Ureter (tissue), 1 donor: ENCODE measurements at places on chromosomes 5 and 9. TPM values are rescaled to one million over a fixed set of nuclear protein-coding genes. Genes with fewer than 3 reads are reported as not detected.

GRCh38 chr9:74282526-74283253, 214.4 kb upstream of the RORB start:
- DNase-seq: no peak

DNA sequence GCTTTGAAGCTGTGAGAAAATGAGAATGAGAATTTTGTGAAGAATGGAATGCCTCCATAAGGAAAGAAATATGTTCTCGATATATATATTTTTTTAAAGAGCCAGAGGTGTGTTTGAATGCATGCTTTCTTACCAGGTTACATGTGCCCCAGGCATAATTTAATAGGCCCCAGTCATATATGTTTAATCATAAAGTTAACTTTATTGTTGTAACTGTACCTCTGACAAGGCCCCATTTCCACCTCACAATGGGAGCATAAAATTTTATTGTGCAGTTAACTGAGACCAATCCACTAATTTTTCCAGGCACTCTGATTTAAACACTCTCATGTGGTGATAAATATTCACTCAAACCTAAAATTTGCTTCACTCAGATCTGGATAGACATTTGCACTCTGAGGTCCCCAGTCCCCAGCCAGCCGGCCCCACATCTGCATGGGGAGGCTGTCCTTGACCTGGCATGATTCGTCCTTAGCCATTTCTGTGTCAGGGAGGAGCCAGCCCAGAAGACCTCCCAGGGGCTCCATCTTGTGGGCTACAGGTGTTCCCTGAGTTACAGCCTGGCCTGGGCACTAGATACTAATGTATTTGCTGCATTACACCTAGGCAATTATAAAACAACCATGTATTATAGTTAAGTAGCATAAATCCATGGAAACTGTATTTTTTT, 245.8 kb downstream of the MTRR start:
- no peak for DNase-seq

GRCh38 chr5:80191991-80192398, 63.9 kb downstream of the SERINC5 start:
- DNase-seq: no peak

GRCh38 chr5:178353461-178353860, 120.9 kb upstream of the PHYKPL start:
- DNase-seq: no peak

DNA sequence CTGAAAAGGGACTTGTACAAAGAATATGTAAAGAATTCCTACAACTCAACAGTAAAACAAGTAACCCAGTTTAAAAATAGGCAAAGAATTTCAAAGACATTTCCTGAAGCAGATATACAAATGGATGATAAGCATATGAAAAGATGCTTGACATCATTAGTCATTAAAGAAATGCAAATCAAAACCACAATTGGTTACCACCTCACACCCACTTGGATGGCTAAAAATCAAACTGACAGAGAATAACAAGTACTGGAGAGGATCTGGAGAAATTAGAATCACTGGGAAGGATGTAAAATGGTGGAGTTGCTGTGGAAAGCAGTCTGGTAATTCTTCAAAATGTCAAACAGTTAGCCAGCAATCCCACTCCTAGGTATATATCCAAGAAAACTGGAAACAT, 12.5 kb upstream of the FOXE1 start:
- DNase-seq: no peak

GRCh38 chr9:98887918-98888510, 55.7 kb upstream of the COL15A1 start:
- no peak for DNase-seq

DNA sequence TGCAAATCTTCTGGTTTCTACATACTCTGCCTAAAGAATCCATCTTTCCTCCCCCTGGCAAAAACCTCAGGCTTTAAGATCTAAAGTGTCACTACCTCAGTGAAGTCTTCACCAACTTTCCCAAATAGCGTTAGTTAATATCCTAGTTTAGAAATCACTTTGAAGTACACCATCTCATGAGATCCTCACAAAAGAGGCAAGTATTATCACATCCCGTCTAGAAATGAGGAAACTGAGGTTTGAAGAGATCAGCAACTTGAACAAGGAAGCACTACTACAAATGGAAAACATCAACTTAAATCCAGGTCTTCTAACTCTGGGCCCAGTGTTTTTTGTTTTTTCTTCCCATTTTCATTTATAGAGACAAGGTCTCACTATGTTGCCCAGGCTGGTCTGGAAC, 4.6 kb downstream of the AP3B1 start:
- DNase-seq: no peak

DNA sequence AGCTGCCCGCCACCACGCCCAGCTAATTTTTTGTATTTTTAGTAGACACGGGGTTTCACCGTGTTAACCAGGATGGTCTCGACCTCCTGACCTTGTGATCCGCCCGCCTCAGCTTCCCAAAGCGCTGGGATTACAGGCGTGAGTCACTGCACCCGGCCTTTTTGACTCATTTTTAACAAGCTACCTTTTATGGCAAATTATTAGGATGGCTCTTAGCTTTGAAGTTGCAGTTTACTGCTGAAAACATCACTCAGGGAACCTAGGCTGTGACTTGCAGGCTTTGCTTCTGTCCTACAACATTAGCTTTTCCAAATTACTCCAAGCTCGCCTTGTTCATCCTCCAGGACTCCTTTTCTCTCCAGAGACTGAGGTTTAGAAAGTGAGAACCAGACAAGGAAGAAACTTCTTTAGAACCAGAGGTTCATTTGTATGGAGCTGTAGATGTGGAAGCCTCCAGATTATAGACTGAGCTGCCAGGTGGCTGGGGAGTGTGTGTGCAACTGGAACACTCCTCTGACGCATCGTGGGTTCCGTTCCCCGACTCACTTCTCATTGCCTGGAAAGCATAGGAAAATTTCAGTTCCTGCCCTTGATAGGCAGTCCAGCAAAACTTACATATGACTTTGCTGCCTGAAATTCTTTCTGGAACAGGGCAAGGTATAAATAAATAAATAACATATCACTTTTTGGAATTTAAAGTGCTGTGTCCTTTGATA, 23.8 kb upstream of the SPTAN1 start:
- no peak for DNase-seq

CDX1 gene
- not detected for total RNA-seq

DNA sequence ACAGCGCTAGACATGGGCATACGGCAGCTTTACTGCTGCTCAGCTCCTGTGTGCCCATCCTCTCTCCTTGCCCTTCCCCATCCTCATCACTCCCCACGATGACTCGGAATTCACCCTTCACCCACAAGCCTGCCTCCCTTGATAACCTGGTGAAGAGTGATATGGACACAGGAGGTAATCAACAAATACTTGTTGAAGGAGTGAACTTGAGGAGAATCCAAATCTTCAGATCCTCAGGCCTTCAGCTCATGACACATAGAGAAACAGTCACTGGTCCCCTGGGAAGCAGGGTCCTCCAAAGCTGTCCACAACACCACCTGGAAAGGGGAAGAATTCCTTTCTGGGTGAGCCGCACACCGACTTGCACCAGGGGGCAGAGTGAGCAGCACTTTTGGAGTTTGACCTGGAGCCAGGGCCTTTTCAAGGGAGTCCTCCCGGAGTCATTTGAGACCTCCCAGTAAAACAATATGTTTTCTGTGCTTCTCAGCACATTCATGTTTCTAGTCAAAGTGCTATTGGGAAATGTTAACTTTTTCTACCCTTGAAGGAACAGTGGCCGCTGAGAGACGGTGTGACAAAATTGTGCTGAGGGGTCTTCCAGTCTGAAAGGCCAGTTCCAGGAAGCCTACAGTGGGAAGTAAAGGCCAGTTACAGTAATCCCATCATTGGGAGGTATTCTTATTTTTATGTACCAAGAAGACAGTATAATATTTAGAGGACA, 332.3 kb downstream of the CWC27 start:
- peak; percentile 61 for DNase-seq

GRCh38 chr5:141680751-141681201, 1.3 kb downstream of the ARAP3 start:
- DNase-seq: peak; percentile 61

DNA sequence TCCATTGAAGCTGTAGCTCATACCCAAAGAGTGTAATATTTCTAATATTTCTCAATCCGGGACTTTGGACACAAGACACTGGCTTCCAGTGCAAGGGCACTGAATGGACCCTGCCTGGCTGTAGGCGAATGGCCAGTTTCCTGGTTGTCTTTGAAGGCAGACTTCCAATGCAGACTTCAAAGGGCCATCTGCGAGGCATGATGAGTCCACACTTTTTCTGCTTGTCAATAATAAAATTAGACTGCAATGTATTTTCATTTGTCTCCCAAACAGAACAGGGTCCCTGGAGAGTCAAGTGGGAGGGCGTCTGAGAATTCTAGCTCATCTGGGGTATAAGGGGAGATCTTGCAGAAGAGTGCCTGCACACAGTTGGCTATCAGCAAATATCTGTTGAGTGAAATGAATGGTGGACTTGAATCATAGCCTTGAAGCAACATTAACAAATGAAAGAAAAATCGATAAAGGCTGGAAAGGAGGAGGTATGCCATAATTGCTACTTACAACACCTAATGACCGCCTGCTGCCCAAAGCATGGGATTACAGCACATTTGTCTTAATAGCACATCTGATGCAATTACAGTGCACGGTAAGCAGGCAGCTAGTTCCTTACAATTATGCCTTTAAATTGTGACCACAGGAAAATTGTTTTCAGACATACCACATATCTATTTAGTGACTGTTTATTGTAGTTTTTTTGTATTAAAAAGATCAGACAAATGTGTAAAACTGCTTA, 137.5 kb downstream of the ARHGEF28 start:
- DNase-seq: no peak

DNA sequence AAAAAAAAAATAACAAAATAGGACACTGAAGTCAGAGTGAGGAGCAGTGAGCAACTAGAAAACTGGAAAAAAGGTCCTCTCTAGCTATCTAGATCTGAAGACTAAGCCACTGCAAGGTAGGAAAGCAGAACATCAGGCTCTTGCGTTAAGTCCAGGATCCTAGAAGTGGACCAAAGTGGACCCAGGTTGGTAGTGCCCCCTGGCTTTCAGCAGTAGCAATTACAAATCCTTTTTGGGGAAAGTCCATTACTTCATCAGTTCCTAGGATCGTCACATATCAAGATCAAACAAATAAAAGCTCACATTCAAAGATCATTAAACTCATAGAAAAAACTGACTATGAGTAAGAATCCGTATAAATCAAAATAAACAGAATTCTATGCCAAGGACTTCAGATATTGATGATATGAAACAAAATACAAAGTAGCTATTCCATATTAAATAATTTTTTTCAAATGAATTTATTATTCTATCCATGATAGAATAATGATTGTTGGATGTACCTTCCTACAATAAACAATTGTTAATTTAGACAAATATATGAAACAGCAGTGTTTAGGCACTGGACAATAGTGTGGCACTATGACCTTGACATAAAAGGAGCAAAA, 6.5 kb upstream of the RICTOR start:
- no peak for DNase-seq

NME5 gene
- 11.1 TPM for total RNA-seq

GRCh38 chr9:4301296-4301695, 1.4 kb upstream of the GLIS3 start:
- no peak for DNase-seq

TIGD6 gene
- 7.0 TPM for total RNA-seq

GRCh38 chr5:16952968-16953671, 17.0 kb upstream of the MYO10 start:
- no peak for DNase-seq

GABRG2 gene
- total RNA-seq: not detected

- DNase-seq: no peak
Observed at GRCh38 chr5:127353796-127354195, 63.2 kb downstream of the MEGF10 start.

IL9 gene
- total RNA-seq: not detected

MAMDC4 gene
- total RNA-seq: 10.7 TPM

DNA sequence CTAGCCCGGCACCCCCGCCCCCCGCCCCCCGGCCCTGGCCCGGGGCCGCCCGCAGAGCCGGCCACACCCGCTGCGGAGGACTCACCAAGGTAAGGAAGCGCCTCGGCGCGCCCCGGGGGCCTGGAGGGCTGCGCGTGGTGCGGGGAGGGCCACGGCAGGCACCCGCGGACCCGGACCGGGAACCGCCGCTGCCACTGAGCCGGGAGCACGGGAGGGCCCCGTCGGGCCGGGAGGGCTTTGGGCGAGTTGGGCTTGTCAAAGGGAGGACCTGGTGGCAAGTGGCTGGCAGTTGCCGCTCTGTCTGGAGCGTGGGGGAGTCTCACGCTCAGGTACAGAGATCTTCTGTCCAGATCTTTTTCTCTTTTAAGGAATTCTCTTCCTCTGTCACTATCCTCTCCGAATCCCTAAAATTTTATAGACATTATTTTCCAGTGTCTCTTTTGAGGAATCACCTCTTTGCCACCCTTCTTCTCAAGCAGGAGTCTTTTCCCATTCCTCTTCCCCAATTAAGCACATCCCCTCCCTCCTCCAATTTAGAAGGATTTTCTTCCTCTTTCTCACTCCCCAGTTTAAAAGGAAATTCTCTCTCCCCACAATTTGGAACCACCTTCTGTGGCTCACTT, 11.3 kb upstream of the LHX2 start:
- no peak for DNase-seq

OGN gene
- 18.1 TPM for total RNA-seq

- DNase-seq: no peak
Observed at GRCh38 chr5:80755626-80756025, 100.8 kb upstream of the DHFR start.

DNA sequence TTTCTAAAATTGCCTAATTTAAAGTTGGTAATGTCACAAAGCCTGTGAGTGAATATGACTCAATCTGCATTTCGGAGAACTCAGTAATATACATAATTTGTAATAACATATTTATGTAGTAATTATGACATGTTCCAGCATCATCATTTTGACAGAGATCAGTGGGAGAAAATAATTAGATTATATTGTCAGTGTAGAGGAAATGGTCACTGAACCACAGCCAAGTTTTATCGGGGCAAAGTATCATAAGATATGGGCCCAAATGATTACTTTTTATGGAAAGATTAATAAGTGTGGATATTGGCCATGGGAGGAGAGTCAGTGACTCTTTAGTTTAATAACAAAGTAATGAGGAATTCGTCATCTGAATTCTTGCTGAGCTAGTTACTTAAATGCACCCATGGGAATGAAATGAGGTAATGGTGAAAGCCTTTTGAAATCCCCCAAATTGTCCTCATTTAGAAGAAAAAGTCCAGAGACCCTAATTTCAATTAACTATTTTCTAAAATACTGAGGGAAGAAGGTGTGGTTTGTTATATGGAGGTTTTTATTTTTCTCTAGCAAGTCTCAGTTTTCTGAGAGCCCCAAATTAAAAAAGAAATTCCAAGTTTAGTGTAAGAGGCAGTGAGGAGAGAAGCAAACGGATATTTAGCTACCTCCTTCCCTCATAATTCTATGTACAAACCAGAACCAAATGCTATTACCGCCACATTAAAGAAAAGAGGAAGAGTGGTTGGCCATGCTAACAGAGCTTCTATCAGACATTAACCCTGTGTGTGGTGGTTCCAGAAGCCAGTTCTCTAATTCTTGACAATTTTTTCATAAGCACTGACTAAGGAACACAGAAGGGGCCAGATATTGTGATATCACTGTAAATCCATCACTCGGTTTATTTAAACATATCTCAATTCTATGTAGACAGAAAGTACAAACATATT, 37.7 kb upstream of the MRPS30 start:
- no peak for DNase-seq
